Posterior cingulate gyrus (tissue), 11 donors: ENCODE measurements at places on chromosomes 1 and 21.
A peak's percentile ranks its signal among the peaks of the same experiment; 100 is the strongest.

- DNase-seq = no peak
Observed at GRCh38 chr1:245285168-245285567, 130.4 kb downstream of the KIF26B start.

DNA sequence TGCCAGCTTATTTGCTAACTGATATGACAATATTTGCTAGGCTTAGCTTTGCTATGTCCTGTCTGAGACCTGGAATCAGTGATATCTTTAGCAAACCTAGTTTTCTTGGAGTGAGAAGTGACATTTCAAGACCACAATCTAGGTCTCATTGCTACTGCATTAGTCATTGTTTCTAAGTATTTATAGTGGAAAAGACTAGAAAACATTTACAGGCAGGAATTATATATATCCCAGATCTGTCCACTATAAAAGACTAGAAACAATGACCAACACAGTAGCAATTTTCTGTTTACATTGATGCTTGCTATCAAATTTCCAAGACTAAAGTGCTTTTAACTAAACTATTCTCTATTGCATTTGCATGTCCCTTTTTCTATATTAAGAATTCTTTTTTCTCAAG lies 5.0 kb upstream of the RGS18 start:
- DNase-seq = no peak

DNA sequence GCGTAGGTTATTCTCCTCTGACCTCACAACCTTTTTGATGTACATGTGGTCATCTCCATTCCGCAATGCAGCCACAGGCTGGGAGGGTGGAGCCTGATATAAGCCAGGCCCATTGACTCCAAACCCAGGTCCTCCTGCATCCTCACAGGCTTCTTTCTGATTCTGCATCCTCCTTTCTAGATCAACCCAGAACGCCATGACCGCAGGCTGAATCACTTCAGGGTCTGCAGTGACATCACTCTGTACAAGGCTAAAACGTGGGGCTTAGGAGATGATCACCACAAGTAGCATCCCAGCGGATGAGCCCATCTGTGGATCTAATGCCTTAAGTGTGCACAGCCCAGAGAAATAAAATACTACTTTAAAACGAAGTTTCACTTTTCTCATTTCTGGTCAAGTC lies 16.1 kb downstream of the EBNA1BP2 start:
- DNase-seq = no peak

DNA sequence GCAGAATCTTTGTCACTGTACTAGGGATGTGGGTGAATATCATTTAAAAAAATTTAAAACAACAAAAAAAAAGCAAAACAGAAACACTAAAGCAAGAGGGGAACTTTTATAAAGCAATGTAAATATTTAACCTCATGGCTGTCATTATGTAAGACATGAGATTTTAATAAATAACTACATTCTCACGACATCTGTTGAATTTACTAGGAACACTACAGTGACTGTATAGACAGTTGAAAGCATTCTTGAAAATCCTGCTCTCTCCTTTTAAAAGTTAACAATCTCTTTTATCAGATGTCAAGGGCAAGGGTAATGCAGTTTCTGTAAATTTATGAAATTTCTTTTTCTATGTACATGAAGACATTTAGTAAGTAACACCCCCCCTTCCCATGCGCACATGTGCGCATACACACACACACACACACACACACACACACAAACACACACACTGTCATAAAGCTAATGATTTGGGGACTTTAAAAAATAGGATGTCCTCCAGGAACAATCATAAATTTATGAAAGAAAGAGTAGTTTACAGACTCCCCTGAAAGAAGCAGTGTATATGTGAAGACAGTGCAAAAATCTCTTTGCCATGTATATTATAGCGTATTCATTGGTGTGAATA lies 51.7 kb downstream of the PROX1 start:
- no peak for DNase-seq

GRCh38 chr1:204223129-204223860 lies 9.5 kb upstream of the GOLT1A start:
- DNase-seq = no peak

- no peak for DNase-seq
Observed at GRCh38 chr1:4292861-4293260, 361.5 kb upstream of the AJAP1 start.

DNA sequence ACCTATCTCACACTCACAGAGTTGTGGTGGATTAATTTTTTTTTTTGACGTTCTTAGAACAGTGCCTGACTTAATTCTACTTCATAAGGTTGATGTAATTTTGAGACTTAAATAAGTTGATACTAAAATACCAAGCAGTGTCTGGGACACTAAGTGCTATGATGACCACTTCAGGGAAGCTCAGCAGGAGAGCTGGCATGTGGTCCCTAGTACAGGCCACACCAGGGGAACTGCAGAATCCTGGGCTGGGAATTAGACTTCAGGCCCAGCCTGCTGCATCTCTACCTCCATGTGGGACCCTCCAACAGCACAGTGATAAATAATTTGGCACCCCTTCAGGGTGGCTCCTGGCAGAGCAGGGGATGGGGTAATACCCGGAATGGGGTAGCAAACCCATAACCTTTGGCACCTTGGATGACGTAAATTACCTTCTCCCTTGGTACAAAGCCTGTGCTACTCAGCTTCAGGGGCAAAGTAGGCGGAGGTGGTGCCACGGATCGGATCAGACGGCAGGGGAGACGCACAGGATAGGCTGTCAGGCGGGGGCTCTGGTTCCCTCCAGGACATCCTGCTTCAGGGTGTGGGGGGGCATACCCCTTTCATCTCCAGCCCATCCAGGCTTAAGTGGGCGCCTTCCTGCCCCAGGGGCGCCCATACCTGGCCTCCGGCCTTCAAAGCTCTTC lies 4.8 kb downstream of the MFSD2A start:
- DNase-seq = no peak

GRCh38 chr21:31180256-31181081 lies 142.2 kb upstream of the KRTAP19-8 start:
- DNase-seq = no peak

DNA sequence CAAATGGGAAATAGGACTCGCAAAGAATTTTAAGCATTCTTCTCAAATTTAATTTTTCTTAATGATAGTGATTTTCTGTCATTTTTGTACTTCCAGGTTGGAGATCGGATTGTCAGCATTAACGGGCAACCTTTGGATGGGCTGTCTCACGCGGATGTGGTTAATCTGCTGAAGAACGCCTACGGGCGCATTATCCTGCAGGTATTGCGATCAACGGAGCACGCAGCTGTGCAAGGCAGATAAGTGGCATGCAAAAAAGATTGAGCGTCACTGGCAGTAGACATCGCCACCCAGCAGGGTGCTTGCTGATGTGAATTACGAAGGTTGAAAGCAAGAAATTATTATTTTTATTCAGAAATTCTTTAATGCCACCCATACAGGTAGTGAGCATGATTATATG lies 65.9 kb upstream of the L1TD1 start:
- no peak for DNase-seq

- peak; percentile 42 for DNase-seq
Observed at GRCh38 chr1:9455487-9456234, 83.6 kb upstream of the SLC25A33 start.

GRCh38 chr21:33008333-33009051 lies 17.2 kb upstream of the OLIG2 start:
- DNase-seq = no peak

DNA sequence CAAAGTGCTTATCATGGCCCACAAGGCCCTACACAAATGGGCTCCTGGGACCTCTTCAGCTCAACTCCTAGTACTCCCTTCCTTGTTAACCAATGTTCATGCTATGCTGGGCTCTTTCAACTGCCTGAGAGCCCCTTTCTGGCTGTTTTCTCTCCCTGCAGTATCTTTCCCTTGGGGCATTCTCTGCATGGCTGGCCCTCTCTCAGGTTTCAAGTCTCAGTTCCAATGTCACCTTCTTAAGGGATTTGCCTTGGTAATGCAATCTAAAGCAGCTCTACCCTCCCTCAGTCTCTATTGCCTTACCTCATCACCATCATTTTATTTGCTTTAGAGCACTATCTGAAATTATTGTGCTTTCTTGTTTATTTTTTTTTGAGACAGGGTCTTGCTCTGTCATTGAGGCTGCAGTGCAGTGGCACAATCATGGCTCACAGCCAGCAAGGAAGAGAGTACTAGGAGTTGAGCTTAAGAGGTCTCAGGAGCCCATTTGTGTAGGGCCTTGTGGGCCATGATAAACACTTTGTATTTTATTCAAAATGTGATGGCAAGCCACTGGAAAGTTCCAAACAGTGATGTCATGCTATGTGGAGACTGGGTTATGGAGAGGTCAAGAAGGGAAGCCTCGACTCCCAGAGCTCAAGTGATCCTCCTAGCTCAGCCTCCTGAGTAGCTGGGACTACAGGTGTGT lies 63.4 kb upstream of the SRSF10 start:
- no peak for DNase-seq

DNA sequence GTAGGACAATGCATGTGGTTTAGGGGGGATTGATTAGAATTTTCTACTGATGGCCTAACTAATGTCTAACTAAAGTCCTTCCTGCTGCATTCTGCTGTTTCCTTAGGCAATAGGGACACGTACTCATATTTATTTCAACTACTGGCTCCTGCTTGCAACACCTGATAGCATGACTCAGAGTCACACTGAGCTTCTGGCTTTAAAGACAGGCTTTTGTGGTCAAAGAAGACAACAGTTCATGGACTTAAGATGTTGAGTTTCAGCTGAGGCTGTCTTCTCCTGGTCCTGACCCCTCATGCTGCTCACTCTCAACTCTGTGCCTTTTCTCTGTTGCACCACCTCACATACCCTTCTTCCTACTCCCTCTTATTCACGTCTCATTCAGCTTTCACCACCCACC lies 29.1 kb upstream of the TRABD2B start:
- no peak for DNase-seq

GRCh38 chr1:106289265-106289928 lies 767.1 kb upstream of the PRMT6 start:
- no peak for DNase-seq

DNA sequence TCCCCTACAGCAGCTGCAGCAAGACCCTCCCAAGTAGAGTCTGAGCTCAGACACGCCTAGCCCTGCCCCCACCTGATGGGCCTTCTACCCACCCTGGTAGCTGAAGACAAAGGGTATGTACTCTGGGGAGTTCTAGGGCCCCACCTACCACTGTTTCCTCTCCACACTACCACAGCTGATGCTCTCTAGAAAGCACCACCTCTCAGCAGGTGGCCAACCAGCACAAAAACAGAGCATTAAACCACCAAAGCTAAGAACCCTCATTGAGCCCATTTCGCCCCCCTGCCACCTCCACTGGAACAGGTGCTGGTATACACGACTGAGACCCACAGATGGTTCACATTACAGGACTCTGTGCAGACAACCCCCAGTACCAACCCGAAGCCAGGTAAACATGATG lies 258.9 kb downstream of the SETD4 start:
- DNase-seq = no peak

DNA sequence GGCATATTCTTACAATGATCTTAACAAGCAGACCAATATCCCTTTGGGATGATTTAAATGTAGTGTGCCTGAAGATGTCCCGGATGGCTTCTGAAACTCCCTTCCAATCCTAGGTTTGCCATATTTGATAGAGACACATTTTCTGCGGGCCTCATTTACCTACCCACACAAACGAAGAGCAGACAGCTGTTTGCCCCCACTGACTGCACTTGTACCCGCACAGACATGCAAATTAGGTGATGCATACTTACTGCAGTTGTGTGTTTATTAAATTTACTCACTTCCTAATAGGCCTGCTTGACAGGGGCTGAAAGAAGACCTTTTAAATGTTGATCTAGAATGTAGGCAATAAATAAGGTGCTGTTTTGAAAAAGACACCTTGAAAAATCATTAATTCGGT lies 257.9 kb upstream of the RRP15 start:
- no peak for DNase-seq
